ENCODE measurements at places on chromosomes 7 and 10. TPM values are rescaled to one million over a fixed set of nuclear protein-coding genes. Genes with fewer than 3 reads are reported as not detected.

DNA sequence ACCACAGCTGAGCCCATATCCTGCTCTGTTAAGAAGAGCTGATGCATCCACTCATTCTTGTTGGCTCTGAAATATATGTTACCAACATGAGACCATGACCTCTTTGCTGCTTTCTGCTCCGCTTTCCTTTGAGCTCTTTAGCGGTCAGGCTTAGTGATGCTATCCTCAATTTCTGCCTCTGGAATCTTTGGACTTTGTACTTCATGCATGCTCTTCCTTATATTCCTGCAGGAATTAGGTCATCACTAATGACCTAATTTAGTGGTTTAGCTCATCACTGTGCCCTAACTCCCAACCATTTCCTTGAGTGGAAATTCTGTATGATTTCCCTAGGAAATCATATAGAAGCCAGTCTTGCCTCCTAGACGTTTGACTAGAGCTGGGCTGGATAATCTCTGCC, 119.5 kb downstream of the AOAH start:
- DNase-seq: no peak

GRCh38 chr7:157088136-157088535, 50.6 kb upstream of the UBE3C start:
- no peak for DNase-seq

- DNase-seq: no peak
Measured at GRCh38 chr10:17061418-17061817, 68.2 kb downstream of the CUBN start.

Gene HOXA7
- total RNA-seq: not detected

GRCh38 chr7:148391591-148391990, 199.0 kb upstream of the C7orf33 start:
- DNase-seq: no peak

Gene DNAJC12
- not detected for total RNA-seq

Gene MOGAT3
- not detected for total RNA-seq

DNA sequence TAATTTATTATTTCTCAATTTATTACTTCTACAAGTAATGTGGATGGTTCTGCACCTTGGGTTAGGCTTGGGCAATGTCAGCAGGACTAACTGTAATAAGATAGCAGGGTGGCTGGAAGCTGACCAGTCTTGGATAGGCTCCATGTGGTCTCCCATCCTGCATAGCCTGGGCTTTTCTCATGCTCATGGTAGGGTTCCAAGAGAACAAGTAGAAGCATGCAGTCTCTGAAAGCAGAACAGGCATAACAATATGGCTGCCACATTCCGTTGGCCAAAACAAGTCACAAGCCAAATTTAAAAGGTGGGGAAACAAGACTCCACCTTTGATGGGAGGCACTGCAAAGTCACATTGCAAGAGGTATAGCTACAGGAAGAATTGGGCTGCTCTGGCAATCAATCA, 98.6 kb upstream of the MDFIC start:
- DNase-seq: no peak

DNA sequence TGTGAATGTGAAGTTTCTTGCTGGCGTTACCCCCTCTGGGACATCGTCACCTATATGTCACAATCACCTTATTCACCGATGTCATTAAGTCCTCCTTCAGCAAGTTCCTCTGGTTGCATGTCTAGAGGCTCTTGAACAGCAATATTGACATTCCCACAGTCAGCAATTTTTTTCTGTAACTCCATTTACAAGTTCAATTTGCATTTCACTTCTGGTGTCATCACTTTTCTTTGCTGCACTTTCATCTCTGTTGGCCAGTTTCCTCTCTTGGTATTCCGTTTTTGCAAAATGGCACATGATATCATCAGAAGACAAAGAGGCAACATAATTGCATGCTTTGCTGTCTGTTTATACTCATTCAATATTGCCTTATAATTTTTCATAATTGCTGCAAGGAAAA, 69.8 kb downstream of the SRI start:
- DNase-seq: no peak

DNA sequence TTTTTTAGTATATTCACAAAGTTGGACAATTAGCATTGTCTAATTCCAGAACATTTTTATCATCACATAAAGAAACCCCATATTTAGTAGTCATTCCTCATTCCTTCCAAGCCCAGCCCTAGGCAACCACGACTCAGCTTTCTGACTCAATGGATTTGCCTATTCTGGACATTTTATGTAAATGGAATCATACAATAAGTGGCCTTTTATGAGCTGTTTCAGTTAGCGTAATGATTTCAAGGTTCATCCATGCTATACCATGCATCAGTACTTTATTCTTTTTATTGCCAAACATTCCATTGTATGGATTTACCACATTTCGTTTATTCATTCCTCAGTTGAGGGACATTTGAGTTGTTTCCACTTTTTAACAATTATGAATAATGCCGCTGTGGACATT, 249.2 kb downstream of the DYNC1I1 start:
- no peak for DNase-seq

DNA sequence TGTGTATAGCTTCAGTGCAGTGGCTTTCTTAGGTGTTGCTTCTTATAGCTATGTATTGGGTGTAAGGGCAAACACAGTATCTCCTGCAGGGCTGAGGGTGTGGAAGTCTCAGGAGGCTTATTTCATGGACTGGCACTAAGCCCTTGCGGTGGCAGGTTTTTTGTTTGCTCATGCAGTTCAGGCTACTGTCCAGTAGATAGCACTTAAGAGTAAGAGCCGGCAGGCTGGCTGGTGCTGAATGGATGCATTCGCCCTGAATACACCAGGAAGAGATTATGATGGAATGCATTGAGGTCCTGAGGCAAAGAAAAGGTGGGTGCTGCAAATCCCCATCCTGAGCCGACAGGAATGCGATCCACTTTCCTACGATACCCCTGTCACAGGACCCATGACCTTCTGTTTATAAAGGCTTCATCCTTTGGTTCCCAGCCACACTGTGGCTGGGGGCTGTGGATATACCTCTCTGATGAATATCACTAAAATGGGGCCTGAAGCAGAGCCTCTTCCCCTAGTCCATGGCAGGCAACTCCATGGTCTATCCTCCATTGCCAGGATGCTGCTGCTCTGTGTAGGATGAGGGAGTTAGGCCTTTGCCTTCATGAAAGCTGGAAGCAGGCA, 44.9 kb downstream of the ANXA8 start:
- DNase-seq: no peak

Gene NSUN5
- 68.8 TPM for total RNA-seq

DNA sequence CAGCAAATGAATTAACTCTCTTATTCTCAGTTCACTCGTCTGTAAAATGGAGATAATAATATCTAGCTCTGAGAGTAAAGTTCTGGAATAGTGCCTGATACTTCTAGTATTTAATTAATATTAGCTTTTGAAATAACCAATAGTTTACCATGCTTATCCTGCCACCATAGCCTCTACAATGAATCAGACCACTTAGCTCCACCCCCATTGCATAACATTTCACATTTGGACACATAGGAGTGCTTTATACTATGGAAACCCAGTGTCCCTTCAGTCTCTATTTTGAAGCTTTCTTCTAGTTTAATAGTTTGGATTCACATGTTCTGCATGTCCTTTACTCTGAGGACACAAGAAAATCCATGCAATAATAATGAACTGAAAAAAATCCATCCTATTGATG, 427.3 kb upstream of the C7orf33 start:
- no peak for DNase-seq

Gene SMKR1
- total RNA-seq: 3.8 TPM

Gene ADIRF
- not detected for total RNA-seq

- DNase-seq: no peak
Measured at GRCh38 chr7:54349229-54349628, 192.9 kb upstream of the VSTM2A start.
